ENCODE measurements at places on chromosomes 5 and 9.
A peak's percentile ranks its signal among the peaks of the same experiment; 100 is the strongest.

GRCh38 chr9:132242621-132243155 is 80.8 kb downstream of the NTNG2 start:
- DNase-seq, result no peak

- DNase-seq, result no peak
These were observed 512.1 kb upstream of the MEF2C start for GRCh38 chr5:89395111-89395510.

DNA sequence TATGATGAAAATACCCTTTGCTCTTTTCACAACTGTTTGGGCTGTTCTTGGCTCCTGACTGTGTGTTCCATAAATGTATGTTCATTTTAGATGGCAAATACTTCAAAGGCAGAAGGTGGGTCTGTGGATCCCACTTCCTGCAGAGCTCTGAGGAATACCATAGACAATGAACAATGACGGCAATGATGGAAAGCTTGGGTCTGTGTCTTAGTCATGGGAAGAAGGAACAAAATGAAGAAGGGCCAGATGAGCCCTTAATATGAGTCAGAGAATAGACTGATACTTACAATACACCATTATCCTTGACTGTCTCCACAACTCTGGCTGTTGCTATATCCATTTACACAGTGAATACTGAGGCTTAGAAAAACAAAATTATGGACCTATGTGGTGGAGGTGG is 126.0 kb downstream of the SLIT3 start:
- DNase-seq, result no peak

DNA sequence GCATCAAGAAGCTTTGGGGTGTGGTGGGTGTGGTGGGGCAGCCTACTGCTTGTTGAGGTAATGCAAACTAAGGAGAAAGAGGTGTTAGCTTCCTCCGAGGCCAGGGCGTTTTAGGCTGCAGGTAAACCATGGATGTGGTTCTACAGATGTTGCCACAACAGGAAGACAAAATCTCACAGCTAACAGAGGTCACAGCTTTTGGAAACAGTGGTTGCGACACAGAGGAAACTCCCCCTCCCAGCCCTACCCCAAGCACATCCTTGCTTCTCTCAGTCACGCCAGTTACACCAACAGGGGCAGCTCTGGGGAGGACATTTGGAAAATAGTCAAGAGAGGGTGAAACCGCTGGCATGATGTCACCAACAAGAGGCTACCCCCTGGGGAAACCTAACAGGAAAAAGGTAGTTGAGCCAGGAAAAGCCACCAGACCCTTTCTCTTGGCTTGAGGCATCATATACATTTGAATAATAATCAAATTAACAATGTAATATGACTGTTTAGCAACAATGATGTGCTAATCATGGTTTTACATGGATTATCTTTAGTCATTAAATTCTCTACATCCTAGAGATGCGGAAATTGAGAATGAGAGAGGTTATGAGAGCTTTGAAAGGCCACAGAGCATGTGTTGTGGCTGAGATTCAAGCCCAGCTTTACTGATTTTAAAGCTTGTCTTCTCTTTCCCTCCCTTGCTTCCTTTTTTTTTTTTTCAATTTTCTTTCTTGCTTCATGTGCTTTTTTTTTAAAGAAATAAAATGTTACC is 82.2 kb upstream of the IL12B start:
- no peak for DNase-seq

- DNase-seq, result no peak
These were observed 3.9 kb upstream of the NFIB start for GRCh38 chr9:14317667-14318320.

DNA sequence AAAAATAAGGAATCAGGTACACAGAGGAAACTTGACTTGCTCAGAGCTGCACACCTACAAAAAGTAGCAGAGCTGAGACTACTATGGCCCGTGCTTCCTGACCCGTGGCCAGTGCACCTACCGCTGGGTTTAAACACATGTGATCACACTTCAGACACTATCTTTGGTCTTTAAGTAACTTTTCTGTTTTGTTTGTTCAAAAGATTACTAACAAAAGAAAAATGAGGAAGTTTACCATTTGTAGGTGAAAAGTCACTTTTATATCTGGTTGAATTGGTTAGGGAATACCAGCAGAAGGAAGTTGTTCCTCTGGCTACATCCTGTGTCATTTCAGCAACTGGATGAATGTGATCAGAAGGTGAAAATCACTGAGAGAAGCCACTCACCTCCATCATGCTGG is 6.5 kb upstream of the SYK start:
- DNase-seq, result no peak

GRCh38 chr9:75210215-75210614 is 121.9 kb downstream of the OSTF1 start:
- no peak for DNase-seq

DNA sequence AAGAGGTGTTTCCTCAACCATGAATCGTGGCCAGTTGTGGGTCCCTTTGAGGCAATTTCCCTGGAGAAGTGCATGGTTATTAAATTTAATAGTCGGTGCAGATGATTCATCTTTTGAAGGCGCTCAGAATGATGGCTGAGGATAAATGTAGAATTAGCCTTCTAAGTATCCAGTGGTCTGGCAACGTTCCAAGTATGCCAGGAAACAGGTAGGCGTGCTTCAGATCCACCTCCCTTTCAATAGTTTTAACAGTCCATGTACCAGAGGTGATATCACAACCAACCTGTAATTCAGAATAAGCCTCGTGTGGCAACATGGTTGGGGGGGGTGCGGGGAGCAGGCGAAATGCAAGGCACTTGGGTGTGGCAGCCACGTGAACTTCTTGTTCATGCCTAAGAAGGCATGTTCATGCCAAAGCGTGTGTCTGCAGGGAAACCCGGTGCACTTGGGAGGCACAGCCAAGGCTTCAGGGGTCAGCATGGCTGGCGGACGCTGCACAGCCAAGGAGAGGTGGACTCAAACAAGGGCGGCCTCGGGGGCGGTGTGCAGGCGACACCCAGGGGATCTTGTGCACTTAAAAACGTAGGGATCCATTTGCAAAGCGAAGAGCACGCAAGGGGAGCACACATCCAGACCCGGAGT is 5.2 kb upstream of the NKD2 start:
- DNase-seq, result no peak

DNA sequence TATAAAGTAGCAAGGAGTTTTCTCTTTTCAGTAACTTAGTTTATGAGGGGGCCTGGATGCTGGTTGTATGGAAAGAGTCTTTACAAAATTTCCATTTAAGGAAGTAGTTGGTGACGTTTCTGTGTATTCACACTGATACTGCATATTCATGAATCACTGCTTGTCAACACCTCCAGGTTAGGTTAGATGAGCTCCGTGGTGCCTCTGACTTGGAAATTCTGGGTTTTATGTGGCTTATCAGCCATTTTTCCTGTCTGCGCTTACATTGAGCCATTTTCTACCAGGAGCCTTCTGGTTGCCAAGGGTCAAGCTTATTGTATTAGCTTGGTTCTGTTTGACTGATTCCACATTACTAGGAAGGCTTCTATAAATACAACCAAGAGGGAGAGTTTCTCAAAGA is 128.3 kb downstream of the SLC28A3 start:
- DNase-seq, result no peak

GRCh38 chr9:33461492-33461891 is 12.2 kb downstream of the NOL6 start:
- DNase-seq, result no peak

DNA sequence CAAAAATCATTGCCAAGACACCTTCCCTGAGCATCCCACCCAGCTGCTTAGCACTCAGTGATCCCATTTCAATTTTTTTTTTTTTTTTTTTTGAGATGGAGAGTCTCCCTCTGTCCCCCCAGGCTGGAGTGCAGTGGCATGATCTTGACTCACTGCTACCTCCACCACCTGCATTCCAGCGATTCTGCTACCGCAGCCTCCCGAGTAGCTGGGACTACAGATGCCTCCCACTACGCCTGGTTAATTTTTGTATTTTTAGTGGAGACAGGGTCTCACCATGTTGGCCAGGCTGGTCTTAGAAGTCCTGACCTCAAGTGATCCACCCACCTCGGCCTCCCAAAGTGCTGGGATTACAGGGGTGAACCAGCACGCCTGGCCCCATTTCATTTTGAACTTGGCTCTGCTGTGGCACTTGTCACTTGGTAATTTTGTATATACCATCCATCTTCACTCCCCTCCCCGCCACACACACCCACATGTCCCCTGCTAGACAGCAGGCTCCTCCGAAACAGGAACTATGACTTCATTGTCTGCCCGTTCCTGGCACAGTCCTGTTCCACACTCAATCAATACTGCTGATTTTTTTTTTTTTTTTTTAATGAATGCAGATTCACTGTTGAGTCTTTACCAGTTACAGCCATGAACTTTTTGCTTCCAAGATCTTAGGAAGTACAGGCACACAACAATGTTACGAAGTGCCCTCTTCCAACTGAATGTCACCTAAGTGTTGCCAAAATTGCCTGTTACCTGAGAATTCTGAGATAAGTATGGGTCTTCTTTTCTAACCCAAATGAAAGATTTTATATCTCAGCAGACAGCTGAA is 17.3 kb upstream of the ZBTB34 start:
- no peak for DNase-seq

DNA sequence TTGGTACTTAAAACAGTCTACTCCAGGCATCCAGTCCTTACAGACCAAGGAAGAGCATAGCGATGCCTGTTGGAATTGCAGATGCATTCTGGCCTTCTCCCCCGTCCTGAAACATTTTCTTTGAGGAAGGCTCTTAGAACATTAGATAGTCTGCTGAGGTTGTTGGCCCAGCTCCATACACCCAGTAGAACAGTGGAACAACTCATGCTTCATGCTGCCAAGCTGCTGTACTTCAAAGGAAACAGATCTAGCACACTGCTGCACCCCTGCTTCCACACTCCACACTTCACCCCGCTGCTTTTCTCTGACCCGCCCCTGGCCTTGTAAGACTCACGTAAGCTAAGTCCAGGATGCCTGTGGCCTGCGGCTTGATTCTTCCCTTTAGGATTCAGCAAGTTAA is 33.4 kb upstream of the NCS1 start:
- peak; percentile 89 for DNase-seq

DNA sequence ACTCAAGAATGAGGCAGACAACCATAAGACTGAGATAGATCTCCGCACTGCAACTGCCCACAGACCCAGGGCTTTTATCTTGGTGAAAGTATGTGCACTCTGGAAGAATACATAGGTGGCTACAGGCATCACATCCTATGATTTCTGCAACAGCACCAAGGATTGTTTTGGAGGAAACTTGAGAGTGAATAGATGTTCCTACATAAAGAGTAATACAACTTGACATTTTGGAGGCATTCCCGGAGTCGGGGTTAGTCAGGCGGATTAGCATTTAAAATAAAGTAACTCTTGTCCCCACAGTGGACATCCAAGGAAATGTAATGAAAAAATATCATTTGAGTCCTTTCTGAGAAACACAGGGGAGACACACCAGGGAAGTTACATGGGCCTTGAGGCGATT is 26.7 kb downstream of the TMEM174 start:
- no peak for DNase-seq

DNA sequence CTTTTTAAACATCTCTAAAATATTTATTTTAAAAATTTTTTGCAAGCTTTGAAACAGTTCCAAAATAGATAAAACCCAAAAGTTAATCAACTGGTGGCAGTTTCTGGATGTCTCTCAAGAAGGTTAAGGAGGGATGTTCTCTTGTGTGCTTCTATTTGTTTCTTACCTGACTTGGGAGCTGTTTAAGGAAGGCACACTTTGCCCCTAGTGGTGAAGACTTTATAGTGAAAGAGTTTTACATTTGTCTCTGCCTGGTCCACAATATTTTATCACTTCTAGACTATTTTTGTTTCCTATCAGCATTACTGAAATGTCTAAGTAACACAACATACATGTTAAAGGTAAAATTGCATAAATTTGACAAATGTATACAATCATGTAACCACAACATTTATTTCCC is 552.8 kb downstream of the SEMA5A start:
- DNase-seq, result no peak

DNA sequence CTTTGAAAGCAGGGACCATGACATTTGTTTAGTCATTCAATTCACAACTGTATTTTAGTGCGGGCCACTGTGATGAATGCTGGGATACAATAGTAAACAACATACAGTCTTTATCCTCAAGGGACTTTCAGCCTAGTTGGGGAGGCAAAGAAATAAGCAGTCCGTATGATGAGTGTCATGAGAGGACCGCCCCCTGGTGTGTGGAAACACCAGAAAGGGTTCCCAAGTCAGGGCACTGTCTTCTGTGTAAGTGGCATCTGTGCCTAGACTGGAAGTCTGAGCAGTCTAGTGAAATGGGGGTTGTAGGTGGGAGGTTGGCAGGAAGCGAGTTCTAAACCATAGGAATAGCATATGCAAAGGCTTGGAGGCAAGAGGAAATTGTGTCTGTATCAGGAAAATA is 6.8 kb downstream of the C9orf43 start:
- no peak for DNase-seq

- DNase-seq, result peak; percentile 7
These were observed 132.1 kb downstream of the CDH18 start for GRCh38 chr5:19855931-19856330.

GRCh38 chr9:587527-587926 is 254.0 kb upstream of the DMRT1 start:
- no peak for DNase-seq

GRCh38 chr5:135140446-135141204 is 106.6 kb upstream of the PITX1 start:
- DNase-seq, result no peak

DNA sequence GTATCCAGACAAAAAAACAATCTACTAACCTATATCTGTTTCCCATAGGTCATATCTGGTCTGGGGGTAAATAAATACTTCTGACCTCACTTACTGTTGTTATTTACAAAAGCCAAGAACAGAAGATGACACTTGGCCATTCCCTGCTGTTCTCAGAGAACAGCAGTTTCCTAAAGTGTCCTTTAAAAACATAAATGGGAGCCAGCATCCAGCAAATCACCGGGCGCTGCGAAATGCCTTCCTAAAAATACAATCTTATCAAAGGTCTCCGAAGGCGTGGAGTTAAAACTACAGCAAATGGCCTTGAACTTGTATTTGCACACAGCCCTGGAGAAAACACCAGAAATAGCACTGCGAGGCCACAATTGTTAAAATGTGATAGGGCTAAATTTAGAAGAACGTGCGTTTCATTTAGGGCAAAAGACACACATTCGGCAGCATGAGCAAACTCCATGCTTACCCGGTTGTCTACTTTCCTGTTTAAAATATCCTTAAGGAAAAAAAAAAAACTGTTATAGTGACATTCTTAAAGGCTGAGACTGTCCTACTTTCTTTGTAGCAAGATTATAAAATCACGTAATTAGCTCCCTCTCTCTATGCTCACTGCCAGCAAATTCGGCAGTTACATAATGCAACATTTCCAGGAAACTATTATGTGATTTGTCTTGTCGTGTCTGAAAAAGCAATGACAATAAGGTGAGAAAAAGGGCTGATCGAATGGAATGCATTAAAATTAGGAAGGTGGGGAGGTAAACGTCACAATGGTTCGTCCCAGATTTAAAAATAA is 1.5 kb downstream of the NFIL3 start:
- DNase-seq, result no peak

Data from AG04450 (cell line).